ENCODE measurements at places on chromosomes 5 and 9.

- no peak for DNase-seq
These were observed 107.0 kb upstream of the PCA3 start for GRCh38 chr9:76657265-76657664.

DNA sequence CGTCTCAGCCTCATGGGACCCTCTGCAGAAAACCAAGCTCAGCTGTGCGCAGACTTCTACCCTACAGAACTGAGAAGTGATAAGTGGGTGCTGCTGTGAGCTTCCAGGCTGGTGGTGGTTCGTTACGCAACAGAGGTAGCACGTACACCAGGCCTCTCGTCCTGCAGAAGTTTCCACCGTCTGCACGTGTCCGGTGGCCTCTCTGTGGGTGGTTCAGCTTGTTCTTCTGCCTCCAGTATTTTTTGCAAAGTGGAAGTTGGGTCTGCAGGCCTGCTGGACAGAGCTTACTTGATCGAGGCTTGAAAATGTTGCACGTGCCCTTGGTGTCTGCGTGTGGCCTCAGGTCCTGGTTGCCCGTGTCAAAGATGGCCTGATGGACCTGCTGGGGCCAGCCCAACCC is 27.5 kb downstream of the KCNT1 start:
- DNase-seq, result no peak

DNA sequence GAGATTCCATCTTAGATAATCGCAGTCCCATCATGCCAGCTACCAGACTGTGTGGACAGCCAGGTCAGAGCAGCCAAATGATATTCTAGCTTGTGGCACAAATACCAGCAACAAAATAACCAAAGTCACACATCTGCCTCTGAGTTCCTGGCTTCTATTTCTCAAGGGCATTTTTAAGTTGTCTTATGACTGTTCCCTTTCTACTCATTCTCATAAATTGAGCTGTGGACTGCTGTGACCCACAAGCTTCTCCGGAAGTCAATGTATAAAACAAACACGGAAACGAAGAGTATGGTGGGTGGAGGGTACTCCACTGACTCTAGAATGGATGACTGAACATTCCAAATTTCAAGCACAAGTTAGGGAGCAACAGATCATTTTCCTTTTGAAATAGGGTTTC is 43.9 kb downstream of the PDCD1LG2 start:
- no peak for DNase-seq

DNA sequence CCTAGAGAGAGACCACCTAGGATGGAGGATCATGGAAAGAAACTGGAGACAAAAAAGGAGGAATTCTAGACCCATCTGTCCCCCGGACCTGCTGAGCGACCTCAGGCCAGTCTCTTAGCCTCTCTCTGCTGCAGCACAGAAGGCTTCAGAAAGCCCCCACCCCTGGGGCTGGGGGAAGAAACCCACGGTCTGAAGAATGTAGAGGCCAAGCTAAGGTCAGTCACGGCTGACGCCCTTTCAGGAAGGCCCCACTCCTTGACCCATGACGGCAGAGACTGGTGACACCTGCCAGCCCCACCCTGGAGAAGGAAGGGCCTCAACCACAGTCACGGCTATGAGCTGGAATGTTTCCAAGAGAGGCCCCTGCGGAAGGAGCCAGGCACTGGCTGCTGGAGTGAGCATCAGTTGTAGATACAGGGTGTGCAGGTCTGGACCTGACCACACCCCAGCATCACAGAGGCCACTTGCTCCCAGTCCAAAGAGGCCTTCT is 120.5 kb upstream of the BOD1 start:
- DNase-seq, result no peak

- no peak for DNase-seq
These were observed at the start of gene HSPB3 for GRCh38 chr5:54455413-54456157. TSS of gene HSPB3 (plus strand) at chr5:54455699. CDS start at chr5:54455790, 91 bp downstream.

GRCh38 chr9:107780960-107781359 is 291.4 kb upstream of the KLF4 start:
- DNase-seq, result no peak

DNA sequence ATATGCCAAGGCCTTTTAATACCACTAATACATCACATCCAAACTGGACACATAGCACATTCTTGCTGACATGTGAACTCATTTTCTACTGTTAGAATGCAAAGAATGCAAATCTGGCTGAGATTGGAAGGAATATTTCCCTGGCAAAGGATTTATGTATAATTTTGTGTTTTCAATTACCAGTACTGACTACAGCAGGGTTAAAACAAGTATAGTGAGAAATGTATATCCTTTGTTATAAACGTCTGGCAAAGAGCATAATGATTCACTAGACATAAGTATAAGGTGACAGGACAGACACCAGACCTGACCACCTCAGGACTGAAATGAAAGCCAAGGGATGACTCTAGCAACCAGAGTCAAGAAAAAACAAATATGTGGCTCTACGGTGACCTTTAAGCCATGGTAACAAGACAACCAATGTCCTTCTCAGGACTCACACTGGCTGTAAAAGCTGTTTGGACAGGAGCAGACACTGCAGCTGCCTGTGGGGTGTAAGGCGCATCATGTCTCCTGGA is 95.0 kb downstream of the MRPS27 start:
- no peak for DNase-seq

DNA sequence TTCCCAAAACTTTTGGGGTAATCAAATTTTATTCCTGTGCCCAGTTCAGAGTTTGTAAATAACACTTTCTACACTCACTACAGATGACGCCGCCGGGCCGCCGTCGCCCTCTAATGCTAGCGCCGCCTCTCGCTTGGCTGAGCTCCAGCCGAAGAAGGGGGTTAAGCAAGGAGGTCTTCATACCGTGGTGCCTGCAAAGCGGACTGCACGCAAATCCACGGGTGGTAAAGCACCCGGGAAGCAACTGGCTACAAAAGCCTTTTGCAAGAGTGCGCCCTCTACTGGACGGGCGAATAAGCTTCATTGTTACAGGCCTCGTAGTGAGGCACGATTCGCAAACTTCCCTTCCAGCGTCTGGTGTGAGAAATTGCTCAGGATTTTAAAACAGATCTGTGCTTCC is 280.4 kb downstream of the MEF2C start:
- no peak for DNase-seq

GRCh38 chr9:120756531-120756930 is 36.7 kb downstream of the FBXW2 start:
- DNase-seq, result no peak

- no peak for DNase-seq
These were observed 429.4 kb downstream of the PIK3R1 start for GRCh38 chr5:68644971-68645370.

DNA sequence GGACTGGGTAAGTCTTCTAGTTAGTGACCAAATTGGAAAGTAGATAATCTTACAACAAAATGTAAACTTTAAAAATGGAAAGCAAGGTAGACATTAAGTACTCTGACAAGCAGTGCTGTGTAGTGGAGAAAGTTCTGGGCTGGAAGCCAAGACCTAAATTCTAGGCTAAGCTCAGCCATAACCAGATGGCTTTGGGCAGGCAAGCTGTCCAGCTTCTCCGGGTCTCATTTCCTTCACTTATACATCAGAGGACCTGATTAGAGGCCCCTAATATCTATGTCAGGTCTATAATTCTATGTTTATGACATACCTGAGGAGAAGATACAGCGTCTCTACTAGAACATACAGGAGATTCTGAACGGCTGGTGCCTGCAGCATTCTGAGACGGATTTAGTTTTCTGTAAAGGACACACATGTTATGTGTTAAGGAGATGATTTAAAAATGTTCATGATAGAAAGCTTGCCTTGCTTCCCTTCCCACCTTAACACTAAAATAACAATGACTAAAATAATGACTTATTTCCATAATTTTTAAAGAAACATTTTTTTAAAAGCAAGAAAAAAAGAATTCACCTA is 61.2 kb downstream of the ELL2 start:
- no peak for DNase-seq

DNA sequence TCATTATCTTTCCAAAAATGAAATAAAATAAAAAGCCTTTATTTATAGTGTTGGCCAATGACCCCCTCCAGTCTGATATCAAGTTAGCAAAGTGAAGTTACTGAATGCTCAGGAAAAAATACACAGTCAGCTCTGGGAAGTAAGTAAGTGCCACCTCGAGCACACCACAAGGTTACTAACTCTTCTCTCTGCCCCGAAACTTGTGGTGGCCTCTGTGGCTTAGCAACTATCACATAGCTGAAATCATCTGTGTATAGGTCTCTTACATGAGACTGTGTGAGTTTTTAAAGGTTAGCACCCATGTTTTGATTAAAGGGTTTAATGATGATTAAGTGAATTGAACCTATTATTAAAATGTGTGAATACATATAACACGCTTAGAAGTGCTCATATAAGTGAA is 161.4 kb upstream of the KLF4 start:
- DNase-seq, result no peak

DNA sequence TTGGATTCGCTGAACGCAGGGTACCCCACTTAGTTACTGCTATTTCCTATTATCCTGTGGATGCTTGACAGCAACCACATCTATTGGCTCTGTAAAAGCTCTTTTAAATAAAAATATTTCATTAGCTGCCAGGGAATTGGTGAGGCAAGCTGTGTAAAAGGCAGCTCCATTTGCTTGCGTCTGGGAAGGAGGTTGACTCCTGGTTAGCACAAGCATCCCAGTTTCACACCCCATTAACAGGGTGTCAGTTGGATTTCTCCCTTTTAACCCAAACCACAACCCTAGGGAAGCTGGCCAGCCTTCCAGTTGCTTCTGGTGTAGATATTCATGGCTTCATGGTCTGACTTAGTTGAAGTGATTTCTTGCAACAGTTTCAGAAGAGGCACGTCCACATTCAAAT is 151.0 kb downstream of the GPBP1 start:
- DNase-seq, result no peak

DNA sequence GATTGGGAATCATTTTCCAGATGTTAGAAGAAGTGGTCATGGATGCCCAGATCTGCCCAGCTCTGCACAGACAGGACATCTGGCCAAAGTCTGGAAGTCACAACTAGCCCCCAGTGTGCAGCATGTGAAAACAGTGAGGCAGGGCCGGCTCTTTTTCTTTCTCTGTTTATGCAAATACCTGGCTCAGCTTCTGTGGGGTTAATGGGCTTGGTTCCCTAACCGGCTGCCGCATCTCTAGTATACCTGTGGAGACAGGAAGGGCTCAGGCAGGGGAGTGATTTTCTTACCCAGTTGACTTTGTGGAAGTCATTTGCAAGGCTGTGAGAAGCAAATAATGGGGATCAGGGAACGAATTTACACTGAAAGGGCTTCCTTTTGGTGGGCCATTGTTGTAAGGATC is 254.8 kb upstream of the PANK3 start:
- no peak for DNase-seq

GRCh38 chr5:150523472-150524350 is 15.8 kb downstream of the NDST1 start:
- DNase-seq, result no peak

GRCh38 chr5:118605761-118606160 is 382.6 kb downstream of the DTWD2 start:
- DNase-seq, result no peak

DNA sequence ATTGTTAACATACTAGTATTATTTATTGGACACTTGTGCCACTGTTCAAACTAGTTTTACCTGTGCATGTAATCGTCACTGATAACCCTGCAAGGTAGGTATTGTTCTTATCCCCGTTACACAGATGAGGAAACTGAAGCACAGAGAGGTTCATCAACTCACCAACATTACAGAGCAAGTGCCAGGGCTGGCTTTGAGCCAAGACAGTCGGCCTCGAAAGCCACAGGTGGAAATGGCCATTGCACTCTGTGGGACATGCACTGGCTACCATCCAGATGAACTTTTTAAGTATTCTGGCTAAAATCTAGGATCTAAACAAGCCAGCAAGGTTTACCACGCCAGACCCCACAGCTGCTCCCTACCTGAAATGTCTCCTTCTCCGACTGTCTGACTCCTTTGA is 57.9 kb downstream of the TEX10 start:
- DNase-seq, result no peak

- no peak for DNase-seq
These were observed 157.6 kb downstream of the CRB2 start for GRCh38 chr9:123513554-123513953.

GRCh38 chr9:133023117-133023890 is 7.5 kb upstream of the GTF3C5 start:
- DNase-seq, result no peak

DNA sequence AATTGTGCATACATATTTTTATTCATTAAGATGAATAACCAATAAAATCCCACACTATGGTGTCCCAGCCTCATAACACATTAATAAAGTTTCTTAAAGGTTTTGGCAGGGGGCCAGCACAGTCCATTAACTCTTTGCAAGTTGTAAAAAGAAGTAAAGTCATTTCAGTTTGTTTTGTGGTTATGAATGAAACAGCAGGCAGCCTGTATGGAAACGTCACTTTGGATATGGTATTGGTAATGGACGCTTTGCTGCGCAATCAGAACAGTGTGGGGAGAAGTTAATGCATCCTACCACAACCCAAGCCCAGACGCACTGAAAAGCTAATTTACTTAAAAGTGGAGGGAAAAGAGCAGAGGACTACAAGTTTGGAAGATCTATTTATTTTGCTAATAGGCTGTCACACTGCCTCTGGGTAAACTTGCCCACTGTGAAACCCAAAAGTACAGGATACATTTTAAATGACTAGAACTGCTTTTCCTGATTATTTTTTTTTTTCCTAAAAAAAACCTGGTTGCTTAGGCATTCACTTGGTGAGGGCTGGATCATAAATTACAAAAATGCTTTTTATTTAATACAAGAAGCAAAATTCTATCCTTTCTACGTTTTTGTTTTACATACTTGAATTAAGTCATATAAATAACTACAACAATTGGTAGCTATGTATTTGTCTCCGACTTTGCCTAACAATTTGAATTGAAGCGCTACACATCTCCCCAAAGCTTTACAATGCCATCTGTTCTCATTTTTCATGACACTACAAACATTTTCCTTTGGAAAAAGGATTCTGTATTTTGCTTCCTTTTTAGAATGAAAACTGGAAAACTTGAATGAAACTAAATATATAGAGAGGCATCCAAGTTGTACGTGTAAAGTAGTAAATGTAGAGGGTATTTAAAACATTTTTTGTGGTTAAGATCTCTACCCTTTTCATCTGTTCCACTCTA is 104.3 kb downstream of the NFIB start:
- no peak for DNase-seq

DNA sequence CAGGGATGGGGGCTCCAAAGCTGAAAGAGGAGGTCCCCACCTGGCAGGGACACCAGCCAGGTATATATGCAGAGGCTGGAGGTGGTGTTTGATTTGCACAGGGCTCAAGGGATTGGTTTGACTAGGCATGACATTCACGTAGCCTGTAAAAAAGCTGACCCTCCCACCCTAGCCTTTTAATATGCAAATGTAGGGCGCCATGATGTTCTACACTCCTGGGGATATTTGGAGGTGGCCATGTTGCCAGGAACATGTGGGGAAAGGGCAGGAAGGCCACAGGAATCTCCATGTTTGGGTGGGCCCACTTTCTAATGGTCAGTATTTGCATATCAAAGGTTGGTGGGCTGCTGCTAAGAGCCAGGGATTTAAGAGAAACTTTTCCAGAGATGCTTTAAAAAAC is 12.0 kb upstream of the THG1L start:
- no peak for DNase-seq

DNA sequence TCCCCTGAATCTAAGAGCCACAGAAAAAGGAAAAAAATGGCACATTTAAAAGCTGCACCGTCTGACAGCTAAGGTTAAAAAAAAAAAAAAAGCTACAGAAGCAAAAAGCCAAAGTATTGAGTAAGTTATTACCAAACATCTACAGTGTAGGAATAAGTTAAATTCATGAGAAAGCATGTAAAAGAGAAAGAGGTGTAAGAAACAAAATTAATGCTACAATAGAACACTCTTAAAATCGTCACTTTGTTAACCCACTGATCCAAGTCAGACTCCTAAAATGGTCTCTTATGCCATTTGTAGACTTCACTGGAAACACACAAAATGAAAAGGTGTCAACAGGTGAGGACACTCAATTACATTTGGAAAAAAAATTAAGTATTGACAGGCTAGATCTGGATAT is 120.2 kb downstream of the SSBP2 start:
- no peak for DNase-seq

Measured in neuronal stem cell (in vitro differentiated cells).